Stimulated activated CD8-positive, alpha-beta memory T cell treated with anti-CD3 and anti-CD28 coated beads, Interleukin-4, amount 100 ng/mL, for 48 hours (primary cell): ENCODE measurements at places on chromosomes 11 and 22.

- no peak for DNase-seq
Measured at GRCh38 chr11:32094923-32095322, 4.0 kb downstream of the RCN1 start.

GRCh38 chr11:130426223-130426836 is 2.1 kb downstream of the ADAMTS8 start:
- no peak for DNase-seq

- DNase-seq: no peak
Measured at GRCh38 chr11:101453682-101454081, 130.1 kb downstream of the TRPC6 start.

DNA sequence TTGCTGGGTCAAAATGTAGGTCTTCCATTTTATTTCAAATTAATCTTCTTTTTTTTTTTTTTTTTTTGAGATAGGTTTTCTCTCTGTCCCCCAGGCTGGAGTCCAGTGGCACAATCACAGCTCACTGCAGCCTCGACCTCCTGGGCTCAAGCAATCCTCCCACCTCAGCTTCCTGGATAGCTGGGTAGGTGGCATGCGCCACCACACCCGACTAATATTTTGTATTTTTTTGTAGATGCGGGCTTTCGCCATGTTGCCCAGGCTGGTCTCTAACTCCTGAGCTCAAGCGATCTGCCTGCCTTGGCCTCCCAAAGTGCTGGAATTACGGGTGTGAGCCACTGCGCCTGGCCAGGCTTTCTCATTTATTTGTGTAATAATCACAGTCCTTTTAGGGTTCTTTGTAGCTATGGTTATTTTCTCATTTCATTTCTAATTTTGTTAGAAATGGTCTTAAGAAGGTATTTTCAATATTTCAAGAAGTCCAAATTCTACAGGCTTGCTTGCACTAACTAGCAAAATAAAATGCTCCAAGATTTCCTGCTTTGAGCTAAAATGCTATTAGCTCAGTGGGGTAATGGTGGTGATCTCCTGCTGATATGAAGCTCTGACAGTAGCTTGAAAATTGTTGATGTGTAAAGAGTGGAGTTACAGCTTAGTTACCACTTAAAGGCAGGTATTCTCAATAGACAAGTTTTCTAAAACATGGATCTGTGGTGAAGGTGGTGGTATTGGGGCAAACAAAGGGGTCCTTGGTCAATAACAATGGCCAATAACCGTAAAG is 50.0 kb downstream of the RBX1 start:
- DNase-seq: no peak

GRCh38 chr11:120034881-120035630 is 102.9 kb downstream of the TRIM29 start:
- DNase-seq: no peak

GRCh38 chr11:34425867-34426266 is 12.9 kb upstream of the CAT start:
- DNase-seq: no peak

- DNase-seq: no peak
Measured at GRCh38 chr22:39871008-39871798, 22.4 kb downstream of the ENTHD1 start.

DNA sequence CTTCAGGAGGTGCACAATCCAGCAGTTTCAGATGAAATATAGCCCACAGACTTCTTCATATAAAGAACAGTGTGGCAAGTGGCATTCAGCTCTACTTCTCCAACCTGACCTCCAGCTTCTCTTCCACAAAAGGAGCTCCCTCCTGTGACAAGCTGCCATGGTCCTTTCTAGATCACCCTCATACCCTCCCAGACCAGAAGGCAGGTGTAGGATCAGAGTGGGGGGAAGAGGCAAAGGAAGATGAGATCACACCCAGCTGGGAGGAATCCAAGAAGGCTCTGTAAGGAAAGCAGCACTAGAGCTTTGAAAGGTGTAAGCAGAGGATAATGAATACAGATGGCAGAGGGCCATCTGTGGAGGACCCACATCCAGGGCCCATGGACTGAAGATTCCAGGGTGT is 7.6 kb downstream of the CLPB start:
- DNase-seq: no peak

DNA sequence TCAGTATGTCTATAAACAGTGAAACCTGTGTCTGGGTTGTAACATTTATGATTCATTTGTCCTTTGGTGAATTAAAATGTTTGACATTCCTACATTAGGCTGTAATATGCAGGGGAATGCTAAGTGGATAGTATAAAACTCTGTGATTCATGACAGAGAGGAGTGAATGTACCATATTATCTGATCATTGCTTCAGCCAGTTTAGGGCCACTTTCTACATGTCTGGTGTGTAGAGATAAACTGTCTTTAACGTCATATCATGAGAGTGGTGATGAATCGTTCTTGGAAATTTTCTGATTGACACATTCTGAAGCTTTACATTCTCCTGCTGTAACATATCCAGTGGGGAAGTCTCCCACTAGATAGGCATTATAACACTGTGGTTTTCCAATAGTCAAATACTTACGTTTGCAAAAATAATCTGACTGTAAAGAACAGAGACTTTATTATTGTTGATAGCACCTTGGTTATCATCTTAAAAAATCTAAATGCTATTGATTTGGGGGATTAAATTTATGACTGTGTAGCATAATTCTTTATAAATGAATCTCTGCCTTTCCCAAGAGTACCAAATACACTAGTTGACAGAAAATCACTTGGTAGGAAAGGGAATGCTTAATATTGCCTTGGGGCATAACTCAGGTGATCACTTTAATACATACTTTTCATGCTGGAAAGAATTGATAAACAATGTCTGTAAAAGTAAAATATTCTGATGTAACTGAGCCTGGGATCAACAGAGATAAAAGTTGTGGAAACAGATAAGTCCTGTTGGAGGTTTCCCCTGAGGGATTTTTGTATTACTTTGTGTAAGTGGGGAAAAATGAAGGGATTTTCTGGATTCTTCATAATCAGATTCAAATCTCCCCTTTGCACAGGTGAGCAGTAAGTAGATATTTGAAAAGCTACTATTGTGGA is 427.9 kb downstream of the JRKL start:
- no peak for DNase-seq

DNA sequence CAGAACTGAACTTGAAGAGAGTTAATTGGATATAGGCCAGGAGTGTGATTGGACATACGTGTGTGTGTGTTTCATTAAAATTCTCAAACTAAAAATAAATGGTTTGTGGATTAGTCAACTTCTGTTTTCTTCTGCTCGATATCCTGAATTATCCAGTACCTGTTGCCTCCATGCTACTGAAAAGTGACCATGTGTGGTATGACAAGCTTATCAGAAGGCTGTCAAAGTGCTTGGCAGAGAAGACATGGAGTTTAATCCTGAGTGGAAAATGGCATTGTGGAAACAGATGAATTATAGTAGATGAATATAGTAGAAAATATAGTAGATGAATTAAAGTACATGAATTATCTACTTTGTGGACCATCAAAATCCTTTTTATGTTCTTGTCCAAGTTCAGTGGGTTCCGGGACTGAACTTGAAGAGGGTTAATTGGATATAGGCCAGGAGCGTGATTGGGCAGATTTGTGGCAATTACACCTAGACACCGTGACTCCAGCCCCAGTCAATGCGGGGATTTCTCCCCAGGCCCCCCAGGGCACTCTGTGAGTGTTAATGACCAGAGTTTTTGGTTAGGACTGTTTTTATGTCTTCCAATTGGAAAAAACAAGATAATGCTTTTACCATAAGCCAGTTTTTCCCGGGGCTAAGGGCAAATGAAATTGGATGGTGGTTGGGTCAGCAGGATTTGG is 30.1 kb downstream of the GRAMD1B start:
- DNase-seq: no peak

DNA sequence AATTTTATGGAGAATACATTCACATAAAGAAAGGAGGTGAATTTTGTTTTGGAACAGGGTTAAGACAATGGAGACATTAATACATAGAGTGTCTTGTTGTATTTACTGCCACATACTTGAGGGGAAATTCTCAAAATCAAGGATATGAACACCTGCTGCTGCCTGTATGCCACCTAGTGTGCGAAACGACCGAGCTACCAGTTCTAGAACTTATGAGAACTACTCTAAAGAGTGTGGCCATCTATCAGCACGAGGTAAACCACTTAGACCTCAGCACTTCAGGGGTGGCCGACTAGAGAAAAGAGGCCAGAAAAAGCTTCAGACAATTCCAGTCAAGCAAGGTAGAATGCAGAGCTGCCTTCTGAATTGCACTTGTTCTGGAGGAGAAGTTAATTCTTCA is 1.5 kb upstream of the AGBL2 start:
- DNase-seq: no peak

DNA sequence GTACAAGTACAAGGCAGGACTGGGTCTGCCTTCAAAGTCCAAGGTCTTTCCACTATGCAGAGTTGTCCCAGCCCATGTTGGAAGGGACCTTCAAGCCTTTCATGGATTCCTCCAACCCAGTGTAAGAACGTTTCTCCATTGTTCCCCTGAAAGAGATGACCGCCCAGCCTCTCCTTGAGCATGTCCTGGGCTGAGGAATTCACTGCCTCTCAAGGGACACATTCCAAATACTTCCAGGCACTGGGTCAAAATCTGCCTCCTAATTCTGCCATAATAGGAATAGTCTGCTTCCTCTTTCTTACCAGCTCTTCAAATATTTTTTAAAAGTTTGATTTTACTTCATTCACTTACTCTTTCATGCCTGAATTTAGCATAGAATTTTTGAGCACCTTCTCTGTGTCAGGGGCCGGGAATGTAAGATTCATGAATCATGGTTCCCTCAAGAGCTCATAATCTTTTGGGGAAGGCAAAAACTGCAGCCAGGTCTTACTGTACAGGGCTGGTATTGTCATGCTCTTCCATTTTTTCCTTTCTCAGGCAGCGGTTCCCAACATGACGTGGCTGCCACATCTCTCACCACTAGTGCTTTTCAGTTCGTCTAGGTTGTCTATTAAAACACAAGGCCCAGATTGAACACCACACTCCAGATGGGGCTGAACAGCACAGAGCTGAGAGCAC is 143.3 kb upstream of the TBCEL start:
- DNase-seq: no peak

GRCh38 chr11:128210148-128210940 is 377.0 kb downstream of the ETS1 start:
- DNase-seq: no peak

DNA sequence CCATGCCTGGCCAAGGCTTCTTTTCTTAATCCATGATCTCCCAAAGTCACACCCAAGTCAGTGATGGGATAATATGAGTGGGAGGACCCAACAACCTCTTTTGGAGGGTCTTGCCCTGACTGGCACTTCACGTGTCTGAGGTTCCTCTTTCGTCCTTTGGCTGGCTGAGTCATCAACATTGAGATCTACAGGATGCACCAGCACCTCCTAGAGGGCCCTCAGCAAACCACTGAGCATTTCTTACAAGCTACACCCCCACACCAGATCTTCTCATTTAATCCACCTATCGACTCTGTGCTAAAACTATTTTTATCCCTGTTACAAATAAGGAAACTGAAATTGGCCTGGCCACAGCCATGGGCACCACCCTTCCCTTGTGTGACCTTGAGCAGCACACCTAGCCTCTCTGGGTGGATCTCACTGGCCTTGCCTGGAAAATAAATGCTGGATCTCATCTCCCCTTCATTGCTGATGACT is 63.4 kb downstream of the FLI1 start:
- DNase-seq: peak; percentile 69

- DNase-seq: no peak
Measured at GRCh38 chr11:70312401-70313357, 42.2 kb downstream of the PPFIA1 start.

- no peak for DNase-seq
Measured at GRCh38 chr11:100105255-100105981, 581.7 kb upstream of the ARHGAP42 start.

GRCh38 chr11:62896049-62896448 is 15.4 kb downstream of the SLC3A2 start:
- no peak for DNase-seq

- no peak for DNase-seq
Measured at GRCh38 chr11:102489186-102490145, 36.9 kb upstream of the TMEM123 start.

DNA sequence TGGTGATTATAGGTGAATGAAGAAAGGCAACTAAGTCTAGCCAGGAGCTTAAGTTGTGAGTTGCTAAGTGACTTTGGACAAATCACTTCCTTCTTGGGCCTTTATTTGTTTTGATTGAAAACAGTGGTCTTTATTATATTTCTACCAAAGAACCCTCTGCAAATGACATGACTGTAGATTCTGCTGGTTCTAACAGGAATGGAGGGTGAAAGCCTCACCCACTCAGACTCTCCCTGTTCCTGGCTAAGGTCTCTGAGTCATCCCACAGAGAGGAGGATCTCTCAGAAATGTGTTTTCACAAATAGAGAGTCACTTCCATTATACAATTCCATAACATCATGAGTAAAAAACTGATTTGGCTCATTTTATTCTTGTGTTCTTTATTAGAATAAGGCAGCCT is 583.9 kb upstream of the LRRC4C start:
- DNase-seq: no peak

- no peak for DNase-seq
Measured at GRCh38 chr11:35313760-35314153, 105.6 kb downstream of the SLC1A2 start.

GRCh38 chr11:2569321-2569721 is 124.5 kb downstream of the KCNQ1 start:
- no peak for DNase-seq

DNA sequence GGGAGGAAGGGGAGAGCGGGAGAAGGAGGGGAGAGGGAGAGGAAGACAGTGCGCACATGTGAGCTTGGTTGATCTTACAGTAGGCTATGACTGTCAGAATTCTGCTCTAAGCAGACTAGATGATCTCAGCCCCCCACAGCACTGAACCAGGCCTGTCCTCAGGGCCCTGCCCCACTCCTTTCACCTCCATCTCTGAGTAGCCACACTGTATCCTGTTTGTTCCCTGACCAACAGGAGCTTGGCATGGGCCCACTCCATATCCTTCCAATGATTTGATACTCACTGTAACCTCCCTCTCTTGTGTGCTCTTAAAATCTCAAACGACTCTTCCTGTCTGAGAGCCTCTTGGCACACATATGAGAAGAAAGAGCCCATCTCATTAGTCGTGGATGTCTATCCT is 86.1 kb upstream of the PARVA start:
- DNase-seq: no peak

DNA sequence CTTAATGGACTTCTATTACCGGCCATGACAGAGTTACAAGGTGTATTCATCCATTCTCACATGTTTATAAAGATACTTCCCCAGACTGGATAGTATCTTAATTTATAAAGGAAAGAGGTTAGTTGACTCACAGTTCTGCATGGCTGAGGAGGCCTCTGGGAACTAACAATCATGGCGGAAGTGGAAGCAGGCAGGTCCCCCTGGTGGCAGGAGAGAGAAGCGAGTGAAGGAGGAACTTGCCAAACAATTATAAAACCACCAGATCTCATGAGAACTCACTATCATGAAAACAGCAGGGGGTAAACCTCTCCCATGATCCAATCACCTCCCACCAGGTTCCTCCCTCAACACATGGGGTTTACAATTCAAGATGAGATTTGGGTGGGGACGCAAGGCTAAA is 170.0 kb upstream of the PDGFD start:
- no peak for DNase-seq

GRCh38 chr11:28539239-28540030 is 431.2 kb downstream of the METTL15 start:
- DNase-seq: no peak
